NCI-H446 (cell line): ENCODE measurements at places on chromosomes 7 and 10.

- DNase-seq, result no peak
Measured at GRCh38 chr7:87354749-87355148, 9.3 kb downstream of the CROT start.

DNA sequence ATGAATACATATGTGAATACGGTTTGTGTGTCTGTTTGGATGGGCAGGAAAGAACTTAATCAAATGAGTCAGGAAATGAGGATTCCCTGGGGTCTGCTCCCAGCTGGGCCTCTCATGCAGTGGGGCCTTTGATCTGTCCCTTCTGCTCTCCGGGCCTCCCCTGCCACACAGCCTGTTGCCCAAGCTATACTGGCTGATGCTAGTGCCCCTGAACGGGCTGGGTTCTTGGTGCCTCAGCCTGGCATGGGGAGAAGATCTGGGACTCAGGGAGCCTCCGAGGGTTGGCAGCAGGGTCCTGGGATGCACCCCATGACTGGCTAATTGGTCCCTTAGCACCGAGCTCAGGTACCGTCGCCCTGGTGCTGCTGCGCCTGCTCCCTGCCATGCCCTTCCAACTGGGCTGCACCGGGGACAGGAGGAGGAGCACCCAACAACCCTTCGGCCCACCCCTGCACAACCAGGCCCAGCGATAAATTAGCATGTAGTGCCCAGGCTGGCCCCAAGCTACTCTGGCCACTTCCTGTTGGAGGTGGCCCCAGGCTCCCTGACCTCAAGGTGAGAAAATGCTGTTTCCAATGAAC lies 59.9 kb upstream of the DUSP5 start:
- DNase-seq, result no peak

DNA sequence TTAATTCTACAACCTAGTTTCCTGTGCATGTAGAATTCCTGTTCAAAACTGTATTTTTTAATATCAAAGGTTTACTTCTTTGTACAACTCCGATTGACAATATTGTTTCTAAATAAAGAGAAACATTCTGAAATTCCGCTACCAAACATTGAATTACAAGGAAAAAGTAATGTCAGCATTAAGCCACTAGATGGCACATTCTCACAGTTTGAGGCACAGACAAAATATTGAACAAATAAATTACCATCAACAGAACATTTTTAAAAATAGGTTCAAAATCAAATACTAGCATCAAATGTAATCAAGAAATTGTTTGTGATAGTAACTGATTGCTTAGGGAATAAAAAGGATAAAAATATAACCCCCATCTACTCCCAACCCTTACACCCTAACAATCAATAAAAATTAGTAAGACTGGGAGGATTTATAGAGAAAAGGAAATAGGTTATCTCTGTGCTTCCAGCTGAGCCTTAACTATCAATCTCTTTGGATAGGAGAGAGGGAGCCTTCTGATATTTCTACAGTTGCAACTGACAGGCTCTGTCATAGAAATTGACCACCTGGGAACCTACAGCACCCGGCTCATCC lies 86.6 kb upstream of the C7orf33 start:
- no peak for DNase-seq

DNA sequence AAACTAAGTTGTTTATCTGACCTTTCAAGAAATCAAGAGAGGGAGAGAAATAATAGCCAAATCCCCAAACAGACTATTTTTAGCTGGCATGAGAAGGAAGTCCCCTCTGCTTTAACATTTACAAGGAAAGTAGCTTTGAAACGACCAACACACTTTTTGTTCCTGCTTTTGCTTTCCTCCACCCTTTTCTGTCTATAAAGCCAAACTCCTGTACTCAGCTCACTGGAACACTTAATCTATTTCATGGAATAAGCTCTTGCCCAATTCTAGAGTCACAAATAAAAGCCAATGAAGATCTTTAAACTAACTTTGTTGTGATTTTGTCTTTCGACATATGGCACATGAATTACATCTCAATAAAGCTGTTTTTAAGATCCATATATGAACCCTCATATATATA lies 86.8 kb upstream of the CCDC71L start:
- DNase-seq, result no peak

DNA sequence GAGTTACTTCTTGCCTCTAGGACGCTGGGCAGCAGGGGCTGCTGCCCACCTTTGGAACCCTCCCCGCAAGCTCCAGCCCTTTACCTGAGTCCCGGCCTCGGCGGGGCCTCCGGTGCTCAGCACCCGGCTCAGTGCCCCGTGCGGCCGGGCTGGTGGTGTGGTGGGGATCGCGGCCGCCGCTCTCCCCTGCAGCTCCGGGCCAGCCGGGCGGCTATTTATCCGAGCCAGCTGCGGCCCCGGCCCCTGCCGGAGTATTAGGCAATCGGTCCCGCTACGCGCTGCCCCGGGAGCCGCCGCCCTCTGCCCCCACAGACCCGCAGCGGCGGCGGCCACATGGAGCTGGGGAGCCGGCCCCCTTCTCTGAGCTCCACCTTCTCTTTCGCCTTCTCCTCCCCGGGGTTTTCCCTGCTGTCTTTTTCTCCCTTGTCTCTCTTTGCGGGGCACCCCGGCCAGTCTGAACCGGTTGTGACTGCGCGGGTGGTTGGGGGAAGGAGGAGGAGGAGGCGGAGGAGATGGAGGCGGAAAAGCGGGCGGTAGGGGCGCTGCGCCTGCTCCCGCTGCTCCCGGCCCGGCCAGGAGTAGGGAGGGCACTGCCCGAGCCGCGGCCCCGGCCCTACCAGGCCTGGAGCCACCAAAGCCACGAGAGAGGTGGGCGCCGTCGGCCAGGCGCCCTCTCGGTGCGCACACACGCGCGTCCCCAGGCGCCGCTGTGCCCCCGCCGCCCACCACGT lies at the start of gene SLC16A9:
SLC16A9 (minus strand) TSS at position 456 of the 731 bp plus-strand sequence. CDS start 25,559 bp downstream, outside the sequence.
- peak; percentile 20 for DNase-seq

DNA sequence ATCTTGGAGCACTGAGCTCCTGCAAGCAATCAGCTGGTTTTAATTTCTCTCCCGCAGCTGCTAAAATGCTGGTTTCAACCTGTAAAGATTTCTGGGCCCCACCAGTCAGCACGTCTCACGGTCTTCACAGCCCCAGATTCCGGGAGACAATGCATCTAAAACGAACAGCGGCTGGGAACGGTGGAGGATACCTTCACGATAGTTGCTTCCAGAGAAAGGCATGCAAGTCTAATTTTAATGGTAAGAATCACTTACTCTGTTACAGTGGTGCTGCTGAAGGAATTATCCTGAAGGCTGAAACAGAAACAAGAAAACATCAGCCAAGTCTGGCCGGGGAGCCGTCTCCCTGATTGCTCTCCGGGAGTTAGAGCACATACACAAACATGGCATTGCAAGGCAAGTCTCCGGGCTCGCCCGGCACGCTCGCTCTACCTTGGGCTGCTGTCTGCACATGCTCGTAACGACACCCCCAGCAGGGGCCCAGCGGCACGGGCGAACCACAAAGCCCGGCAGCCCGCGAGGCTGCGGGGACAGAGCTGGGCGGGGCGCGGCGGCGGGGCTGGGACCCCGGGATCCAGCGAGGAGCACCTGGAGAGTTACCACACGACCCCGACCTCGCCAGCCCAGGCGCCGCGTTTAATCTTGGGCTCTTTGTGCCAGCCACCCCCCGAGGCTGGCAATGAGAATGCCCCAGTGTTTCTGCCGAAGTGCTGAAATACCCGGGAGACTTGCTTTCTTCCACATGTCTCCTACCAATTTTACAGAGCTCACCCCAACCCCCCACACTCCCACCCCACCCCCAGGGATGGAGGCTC lies at the start of gene FAM13C:
FAM13C (minus strand) TSS at position 406 of the 815 bp plus-strand sequence; CDS start at position 317, 89 bp downstream.
- DNase-seq, result peak; percentile 18

DNA sequence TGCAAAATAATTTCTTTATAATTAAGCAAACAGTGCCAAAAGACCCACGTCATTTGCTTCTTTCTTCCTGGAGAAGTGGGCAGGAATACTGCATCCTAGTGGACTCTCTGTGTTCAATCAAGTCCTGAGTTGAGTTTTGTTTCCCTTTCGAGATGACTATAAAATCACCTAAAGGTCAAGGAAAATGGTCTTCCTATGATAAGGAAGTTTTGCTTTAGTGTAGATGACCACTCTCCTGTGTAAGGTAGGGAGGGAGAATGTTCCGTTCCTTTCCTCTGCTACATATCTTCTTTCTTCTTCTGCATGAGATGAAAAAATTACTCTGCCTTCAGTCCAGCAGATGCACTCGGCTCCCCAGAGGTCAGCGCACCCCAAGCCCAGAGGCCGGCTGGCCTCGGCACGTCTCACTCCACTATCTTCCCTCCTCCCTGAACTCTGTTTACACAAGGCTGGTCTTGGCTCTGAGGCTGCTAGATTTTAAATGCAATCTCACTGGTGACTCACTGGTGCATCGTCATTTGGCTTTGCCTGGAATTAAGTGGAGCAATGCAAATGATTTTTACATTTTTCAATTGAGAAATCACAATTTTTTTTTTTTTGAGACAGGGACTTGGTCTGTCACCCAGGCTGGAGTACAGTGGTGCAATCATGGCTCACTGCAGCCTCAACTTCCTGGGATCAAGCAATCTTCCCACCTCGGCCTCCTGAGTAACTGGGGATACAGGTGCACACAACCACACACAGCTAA lies 18.6 kb upstream of the VDAC2 start:
- DNase-seq, result no peak

DNA sequence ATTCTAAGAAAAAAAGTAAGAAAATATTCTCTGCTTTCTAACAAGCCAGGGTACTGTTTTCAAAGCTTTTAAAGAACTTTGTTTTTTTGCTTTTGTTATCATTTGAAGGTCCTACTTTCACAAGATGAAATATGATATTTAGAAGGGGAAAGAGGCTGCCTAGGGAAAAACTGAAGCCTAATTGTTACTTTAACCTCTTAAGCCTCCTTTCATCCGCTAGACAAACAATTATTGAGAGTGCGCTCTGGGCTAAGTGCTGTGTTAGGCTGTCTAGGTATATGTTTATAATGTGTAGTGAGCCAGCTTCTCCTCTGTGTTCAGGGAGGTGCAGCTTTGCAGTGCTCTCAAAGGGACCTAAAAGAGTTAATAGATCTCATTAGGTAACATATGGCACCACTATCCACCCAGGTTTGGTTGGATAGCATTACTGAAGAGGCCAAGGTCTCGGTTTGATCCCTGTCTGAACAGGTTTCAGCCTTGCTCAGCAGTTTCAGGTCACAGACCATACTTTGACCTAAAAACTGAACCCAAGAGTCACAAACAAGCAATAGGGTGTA lies 17.9 kb downstream of the PDK4 start:
- DNase-seq, result no peak

DNA sequence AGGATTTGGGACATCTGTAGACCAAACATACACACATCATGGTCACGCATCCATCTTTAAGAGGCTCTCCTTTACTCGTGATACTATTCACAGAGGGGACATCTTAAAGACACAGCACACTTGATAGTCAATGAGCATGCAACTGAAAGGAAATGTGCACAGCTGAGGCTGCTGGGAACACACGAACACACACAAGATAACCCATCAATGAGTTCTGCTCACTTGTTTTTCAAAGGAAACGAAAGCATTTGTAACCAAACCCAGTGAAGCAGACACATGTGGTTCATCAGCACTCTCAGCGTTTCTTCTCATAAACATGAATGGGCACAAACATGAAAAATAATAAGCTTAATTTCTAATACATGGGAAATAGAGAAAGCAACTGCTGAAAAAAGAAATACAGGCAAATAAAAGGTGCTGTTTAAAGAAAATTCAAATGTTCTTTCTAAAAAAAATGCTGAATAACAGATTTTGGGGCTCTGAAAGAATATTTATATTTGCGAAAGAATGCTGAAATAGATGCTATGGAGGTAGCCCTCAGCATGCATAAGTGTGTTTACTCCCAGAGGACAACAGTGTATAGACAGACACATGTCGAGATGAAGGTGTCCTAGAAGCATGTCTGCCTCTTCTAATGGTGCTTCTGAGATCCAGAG lies 59.7 kb upstream of the LAMB4 start:
- no peak for DNase-seq

- peak; percentile 5 for DNase-seq
Measured at GRCh38 chr7:93442478-93443224, 131.9 kb downstream of the CALCR start.

DNA sequence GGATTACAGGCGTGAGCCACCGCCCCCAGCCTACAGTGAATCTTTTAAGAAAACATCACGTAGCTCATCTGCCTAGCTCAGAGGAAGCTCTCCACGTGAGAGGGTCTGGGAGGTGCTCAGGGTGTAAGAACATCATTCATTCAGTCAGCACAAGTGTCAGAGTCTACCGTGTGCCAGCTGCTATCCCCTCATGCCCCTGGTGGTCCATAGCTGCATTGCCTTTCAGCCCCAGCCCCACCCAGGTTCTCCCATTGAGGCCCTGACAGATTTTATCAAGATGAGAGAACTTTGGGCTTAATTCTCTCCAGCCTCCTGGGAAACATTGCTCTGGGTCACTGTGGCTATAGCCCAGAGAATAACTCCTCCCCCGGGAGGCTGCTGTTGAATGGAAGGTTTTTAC lies 45.1 kb downstream of the ZNF503 start:
- no peak for DNase-seq

GRCh38 chr7:131097662-131098376 lies 229.9 kb upstream of the MKLN1 start:
- no peak for DNase-seq

GRCh38 chr10:129192344-129193128 lies 274.5 kb upstream of the MGMT start:
- no peak for DNase-seq
